Osteocyte (in vitro differentiated cells): ENCODE measurements at places on chromosomes 1 and 21. TPM values are rescaled to one million over a fixed set of nuclear protein-coding genes. Genes with fewer than 3 reads are reported as not detected.

DNA sequence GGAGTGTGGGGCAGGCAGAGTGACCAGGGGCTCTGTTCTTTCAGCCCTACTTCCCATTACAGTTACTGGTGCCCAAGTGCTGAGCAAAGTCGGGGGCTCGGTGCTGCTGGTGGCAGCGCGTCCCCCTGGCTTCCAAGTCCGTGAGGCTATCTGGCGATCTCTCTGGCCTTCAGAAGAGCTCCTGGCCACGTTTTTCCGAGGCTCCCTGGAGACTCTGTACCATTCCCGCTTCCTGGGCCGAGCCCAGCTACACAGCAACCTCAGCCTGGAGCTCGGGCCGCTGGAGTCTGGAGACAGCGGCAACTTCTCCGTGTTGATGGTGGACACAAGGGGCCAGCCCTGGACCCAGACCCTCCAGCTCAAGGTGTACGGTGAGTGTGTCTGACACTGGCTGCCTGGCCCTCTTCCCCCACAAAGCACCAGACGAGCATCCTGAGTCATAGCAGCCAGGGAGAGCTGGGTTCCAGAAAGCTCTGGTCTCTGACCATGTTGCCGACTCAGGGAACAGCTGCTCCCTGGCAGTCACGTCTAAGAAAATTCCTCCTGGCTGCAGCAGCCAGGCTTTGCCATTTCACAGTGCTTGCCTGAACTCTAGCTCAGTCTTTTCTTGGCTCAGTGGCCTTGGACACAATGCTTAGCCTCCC lies 3.3 kb downstream of the SLAMF8 start:
- no peak for DNase-seq
- no peak overlapping the region for H3K27ac ChIP-seq
- H3K4me1 ChIP-seq, result peaks cover 13% of the 10 kb centered on the region
- H3K4me3 ChIP-seq, result no peak overlapping the region

DNA sequence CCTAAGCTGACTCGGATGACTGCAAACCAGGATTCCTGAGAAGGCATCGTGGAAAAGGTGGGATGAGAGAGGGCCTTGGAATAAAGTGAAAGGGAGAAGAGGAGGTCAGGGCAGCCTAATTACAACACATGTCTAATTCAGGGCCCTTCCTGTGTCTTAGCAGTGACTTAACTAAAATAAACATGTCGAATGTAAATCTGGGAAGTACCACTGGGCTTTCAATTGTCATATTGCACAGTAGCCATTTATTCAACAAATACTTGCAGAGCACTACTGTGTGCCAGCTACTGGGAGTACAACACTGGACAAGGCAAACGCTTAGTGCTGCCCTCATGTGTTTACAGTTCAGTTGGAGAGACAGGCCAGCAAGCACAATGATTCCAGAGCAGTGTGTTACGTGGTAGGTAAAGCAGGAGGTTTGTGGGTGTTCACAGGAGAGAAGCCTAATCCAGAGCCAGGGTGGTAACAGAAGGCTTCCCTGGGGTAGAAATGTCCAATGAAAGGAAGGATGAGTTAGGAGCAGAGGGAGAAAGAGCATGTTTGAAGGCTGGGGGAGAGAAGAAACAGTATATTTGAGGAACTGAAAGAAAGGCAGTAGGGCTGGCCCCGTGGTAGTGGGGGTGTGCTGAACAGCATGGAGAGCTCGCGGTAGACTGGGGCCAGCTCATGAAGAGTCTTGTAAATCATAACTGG lies 38.0 kb upstream of the RASAL2 start:
- no peaks in the 10 kb centered on the region for H3K27me3 ChIP-seq
- no peak for DNase-seq
- peak overlapping the region; percentile 99 for H3K27ac ChIP-seq
- H3K4me3 ChIP-seq, result no peak overlapping the region

DNA sequence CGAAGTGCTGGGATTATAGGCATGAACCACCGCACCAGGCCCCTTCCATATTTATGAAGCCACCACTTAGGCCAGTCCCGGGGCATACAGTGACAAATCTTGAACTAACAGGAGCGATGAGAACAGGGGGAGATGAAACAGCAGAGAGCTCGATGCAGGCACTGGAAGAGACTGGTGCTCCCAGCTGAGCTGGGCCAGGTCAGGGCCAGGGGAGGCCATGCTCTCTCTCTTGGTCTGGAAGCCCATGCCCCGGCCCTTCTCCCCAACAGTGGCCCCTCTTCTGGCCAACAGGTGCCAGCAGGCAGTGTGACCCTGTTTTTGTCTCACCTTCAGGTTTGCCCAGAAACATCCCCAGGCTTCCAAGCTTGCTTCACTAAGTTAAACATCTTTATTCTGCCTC lies 269.9 kb upstream of the C1orf174 start:
- no peaks in the 10 kb centered on the region for H3K4me1 ChIP-seq
- H3K36me3 ChIP-seq, result peaks cover 2% of the 10 kb centered on the region
- no peak overlapping the region for H3K4me3 ChIP-seq
- H3K27me3 ChIP-seq, result no peaks in the 10 kb centered on the region
- no peak for DNase-seq

- H3K4me3 ChIP-seq, result peak overlapping the region; percentile 82
- DNase-seq, result peak; percentile 98
- H3K4me1 ChIP-seq, result peaks cover 27% of the 10 kb centered on the region
- H3K27ac ChIP-seq, result peak overlapping the region; percentile 72
- H3K27me3 ChIP-seq, result peaks cover 3% of the 10 kb centered on the region
Observed at GRCh38 chr1:23484253-23485001, 448 bp upstream of the ASAP3 start.

DNA sequence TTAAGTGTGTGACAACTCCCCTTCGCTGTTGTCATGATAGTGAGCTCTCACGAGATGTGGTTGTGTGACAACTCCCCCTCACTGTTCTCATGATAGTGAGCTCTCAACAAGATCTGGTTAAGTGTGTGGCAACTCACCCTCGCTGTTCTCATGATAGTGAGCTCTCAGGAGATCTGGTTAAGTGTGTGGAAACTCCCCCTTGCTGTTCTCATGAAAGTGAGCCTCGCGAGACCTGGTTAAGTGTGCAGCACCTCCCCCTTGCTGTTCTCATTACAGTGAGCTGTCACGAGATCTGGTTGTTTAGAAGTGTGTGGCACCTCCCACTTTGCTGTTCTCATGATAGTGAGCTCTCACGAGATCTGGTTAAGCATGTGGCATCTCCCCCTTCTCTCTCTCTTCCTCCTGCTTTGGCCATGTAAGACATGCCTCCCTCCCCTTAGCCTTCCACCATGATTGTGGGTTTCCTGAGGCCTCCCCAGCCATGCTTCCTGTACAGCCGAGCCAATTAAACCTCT lies 25.1 kb upstream of the LSS start:
- no peaks in the 10 kb centered on the region for H3K27me3 ChIP-seq
- peaks cover 70% of the 10 kb centered on the region for H3K36me3 ChIP-seq
- H3K4me1 ChIP-seq, result no peaks in the 10 kb centered on the region
- DNase-seq, result no peak
- no peak overlapping the region for H3K4me3 ChIP-seq

GRCh38 chr1:221263831-221264767 lies 384.9 kb downstream of the HLX start:
- H3K27me3 ChIP-seq, result no peaks in the 10 kb centered on the region
- H3K36me3 ChIP-seq, result no peaks in the 10 kb centered on the region
- H3K4me3 ChIP-seq, result no peak overlapping the region
- no peak for DNase-seq
- H3K27ac ChIP-seq, result no peak overlapping the region
- no peaks in the 10 kb centered on the region for H3K4me1 ChIP-seq

DNA sequence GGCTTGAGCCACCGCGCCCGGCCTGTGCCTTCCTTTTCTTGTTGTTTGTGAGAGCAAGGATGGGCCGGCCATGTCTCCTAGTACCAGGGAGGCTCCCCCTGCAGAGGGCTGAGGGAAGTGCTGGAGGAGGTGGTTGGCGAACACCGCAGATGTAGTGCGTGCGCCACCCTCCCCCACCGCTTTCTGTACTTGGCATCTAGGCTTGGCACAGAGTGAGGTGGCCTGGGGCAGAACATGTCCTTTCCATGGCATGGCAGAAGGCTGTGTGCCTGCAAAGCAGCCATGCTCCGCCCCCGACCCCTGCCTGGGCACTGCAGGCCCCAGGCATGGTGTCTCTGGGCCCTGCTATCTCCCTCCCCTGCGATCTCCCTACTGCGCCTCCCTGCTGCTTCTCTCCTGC lies 30.7 kb downstream of the ALPL start:
- no peaks in the 10 kb centered on the region for H3K27me3 ChIP-seq
- no peaks in the 10 kb centered on the region for H3K36me3 ChIP-seq
- H3K27ac ChIP-seq, result no peak overlapping the region
- peaks cover 20% of the 10 kb centered on the region for H3K4me1 ChIP-seq
- no peak overlapping the region for H3K4me3 ChIP-seq

GRCh38 chr1:29280409-29281131 lies 44.2 kb downstream of the PTPRU start:
- H3K27me3 ChIP-seq, result no peaks in the 10 kb centered on the region
- H3K4me1 ChIP-seq, result peaks cover 5% of the 10 kb centered on the region
- no peaks in the 10 kb centered on the region for H3K36me3 ChIP-seq
- H3K4me3 ChIP-seq, result no peak overlapping the region
- DNase-seq, result no peak

DNA sequence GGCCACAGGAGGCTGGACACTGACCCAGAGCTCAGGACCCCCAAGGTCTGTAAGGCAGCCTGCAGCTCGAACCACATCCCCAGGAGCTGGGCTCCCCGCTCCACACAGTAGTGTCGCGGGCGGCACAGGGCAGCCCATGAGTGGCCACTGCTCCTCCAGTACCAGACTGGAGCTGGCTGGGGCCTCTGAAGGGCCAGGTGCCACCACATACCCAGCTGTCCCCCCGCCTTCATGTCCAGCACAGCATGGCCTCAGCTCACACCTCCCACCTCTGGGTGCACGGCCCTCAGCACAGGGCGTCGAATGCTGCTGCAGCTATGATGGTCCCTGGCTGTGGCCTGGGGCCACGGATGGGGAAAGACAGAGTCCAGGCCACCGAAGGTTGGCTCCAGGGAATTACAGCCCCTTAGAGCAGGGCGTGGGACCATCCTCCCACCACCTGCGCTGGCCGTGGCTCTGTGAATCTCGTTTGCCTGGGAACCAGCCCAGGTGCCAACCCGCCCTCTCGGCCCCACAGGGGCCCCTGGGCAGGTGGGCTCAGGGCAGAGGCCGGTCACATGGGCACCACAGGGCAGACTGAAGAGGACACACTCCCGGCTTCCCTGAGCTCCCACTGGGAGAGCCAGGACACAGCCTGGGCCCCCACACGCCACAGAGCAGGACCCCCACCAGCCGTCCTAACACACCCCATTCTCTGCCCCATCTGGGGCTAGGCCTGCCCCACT lies 2.1 kb upstream of the TNFRSF4 start:
- no peaks in the 10 kb centered on the region for H3K27me3 ChIP-seq
- peaks cover 10% of the 10 kb centered on the region for H3K36me3 ChIP-seq
- no peak overlapping the region for H3K4me3 ChIP-seq
- peaks cover 19% of the 10 kb centered on the region for H3K4me1 ChIP-seq
- DNase-seq, result no peak

DNA sequence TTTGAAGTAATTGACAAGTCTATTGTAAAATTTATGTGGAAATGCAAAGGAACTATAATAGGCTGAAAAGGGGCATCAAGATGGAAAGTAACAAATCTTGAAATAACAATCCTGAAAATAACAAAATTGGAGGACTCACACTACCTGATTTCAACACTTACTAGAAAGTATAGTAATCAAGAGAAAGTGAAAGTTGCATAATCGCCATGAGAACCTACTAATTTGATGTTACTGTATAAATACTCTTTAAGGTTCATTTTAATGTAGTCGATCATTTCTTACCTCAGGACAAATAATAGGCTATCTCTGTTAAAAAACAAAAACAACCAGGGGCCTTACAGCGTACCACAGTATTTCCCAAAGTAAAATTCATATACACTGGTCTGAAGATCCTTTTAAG lies 71.7 kb downstream of the EDEM3 start:
- peaks cover 11% of the 10 kb centered on the region for H3K4me1 ChIP-seq
- no peak overlapping the region for H3K4me3 ChIP-seq
- DNase-seq, result no peak

DNA sequence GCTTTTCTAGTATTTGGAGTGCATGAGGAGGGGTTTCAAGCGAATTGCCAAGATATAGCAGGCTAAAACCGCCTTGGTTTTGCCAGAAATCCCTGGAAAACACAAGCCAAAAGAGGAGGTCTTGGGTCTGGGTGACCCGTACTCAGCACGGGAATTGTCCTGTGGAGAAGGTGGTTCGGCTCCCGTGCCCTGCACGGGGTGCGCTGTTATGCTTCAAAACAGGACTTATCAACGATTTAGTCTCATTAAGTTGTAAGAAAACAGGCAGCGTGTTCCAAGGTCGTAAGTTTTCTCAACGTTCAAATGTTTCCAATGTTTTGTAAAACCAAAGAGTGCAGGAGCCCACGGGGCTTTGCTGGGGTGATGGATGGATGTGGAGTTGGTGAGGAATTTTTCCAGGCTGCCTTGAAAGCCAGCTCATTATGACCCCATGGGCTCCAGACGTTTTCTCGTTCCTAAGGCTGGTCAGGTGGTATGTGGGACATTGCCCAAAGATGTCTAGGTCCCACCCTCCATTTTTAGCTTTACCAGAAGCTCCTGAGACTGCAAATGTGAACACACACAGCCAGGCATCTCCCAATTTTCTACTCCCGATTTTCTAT lies 75.4 kb upstream of the CLDN14 start:
- H3K27me3 ChIP-seq, result peaks cover 54% of the 10 kb centered on the region
- no peaks in the 10 kb centered on the region for H3K36me3 ChIP-seq
- no peak overlapping the region for H3K4me3 ChIP-seq
- peaks cover 10% of the 10 kb centered on the region for H3K4me1 ChIP-seq
- H3K27ac ChIP-seq, result no peak overlapping the region

DNA sequence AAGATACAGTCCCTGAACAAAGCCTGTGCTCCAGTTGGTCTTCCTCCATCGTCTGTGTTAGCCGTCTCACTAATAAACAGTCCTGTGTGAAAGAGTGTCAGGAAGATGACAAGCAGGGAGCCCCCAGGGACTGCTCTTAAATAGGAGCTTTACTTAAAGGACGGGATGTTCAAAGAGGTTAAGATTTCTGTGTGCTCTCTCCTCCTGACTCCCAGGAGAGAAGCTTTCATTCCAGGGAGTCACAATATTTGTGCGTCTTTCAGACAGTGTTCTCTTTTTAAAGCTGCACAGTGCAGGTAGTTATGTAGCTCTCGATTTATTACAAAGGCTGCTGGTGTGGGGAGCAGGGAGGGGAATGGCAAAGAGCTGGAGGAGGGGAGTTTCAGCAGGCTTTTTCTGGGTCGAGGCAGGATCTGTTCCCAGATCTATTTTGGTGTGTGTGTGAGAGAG lies 43.5 kb downstream of the STYXL2 start:
- H3K4me3 ChIP-seq, result no peak overlapping the region
- DNase-seq, result no peak
- no peaks in the 10 kb centered on the region for H3K36me3 ChIP-seq
- peak overlapping the region; percentile 60 for H3K27ac ChIP-seq
- H3K4me1 ChIP-seq, result peaks cover 33% of the 10 kb centered on the region

DNA sequence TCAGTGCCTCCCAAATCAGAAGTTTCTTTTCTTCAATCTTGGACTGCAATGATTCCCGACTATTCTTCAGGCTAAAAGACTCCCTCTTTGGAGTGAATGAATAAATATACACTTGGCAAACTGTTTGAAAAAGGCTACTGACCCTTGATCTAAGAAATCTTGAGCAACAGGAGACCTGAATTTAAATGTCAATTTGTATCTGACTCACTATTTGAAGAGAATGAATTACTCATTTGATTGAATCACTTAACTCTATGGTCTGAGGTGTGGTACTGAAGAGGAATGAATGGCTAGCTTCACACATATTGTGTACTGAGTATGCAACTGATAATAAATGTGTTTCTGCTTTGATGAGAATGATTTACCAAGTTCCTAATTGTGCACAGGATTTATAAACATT lies 4.6 kb upstream of the SMG7 start:
- no peak for DNase-seq
- H3K27me3 ChIP-seq, result peaks cover 27% of the 10 kb centered on the region
- no peak overlapping the region for H3K4me3 ChIP-seq
- H3K36me3 ChIP-seq, result no peaks in the 10 kb centered on the region
- H3K4me1 ChIP-seq, result peaks cover 8% of the 10 kb centered on the region
- H3K27ac ChIP-seq, result no peak overlapping the region

The RAD54L gene
- total RNA-seq, result 4.2 and 5.4 TPM in 2 replicates

The LINGO4 gene
- total RNA-seq, result not detected in 2 replicates

The OXCT2 gene
- total RNA-seq, result 0.18 TPM in 1 of 2 replicates, not detected in the other
